ENCODE measurements at places on chromosomes 12 and 14. TPM values are rescaled to one million over a fixed set of nuclear protein-coding genes. Genes with fewer than 3 reads are reported as not detected.

DNA sequence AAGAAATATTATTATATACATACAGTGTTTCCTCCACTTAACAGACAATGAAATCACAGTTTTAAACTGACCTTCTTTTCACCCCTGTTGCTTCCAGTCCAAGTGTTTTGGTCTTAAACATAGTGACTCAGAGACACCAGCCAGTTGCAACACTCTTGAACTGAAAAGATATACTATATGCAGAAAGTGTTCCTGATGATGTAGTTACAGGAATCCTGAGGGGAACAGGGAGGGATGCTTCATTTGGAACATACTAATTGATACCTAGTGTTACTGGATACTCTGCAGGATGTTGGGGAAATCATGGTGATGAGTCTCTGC, 420.8 kb downstream of the CCDC91 start:
- peak; percentile 92 for DNase-seq

DNA sequence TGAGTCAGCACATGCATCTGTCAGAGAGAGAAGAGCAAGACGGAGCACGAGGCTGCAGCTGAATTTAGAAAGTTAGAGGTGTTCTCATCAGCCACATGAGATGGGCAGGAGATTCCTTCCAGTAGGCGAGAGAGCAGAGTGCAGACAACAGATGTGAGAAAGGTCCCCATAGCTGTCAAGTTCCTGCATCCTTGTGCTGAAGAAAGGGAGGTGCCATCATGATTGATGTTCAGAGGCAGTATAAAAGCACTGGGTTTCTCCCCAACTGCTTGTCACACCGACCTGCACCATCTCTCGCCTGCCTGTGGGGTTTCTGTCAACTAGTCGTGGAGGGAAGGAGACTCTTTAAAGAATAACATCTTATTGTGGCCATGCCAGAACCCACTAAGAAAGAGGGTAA, at the start of gene MYBPC1:
TSS of gene MYBPC1 (plus strand) at position 272 of the 400 bp plus-strand sequence. CDS start at position 372, 100 bp downstream.
- peak; percentile 80 for DNase-seq

- peak; percentile 68 for DNase-seq
Measured at GRCh38 chr12:22256041-22256441, 78.5 kb downstream of the ST8SIA1 start.

The KCNH3 gene
- 1.6 TPM for polyA plus RNA-seq

The KLHDC2 gene
- polyA plus RNA-seq: 71.1 TPM
